ENCODE measurements at places on chromosomes 6 and 20.

DNA sequence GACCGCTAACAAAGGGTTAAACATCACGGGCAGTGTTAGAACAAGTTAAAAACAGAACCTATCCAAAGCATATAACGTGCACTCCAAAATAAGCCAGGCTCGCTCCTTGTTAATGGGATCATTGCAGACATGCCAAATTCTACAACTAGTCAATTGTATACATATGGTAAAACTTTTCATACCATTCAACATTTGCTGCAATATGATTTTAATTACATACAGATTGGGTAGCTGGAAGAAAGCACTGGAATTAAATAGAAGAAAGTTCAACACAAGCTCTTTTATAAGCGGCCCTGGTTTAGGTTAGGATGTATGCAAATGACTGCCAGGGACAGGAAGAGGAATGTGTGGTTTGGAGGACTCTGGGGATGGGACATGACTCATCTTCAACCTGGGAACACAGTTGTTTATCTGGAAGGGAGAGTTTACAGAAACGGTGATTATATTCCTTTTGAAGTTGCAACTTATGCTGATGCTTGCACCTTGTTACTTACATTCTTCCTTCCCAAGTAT, 62.5 kb upstream of the TIAM2 start:
- no peak for DNase-seq

DNA sequence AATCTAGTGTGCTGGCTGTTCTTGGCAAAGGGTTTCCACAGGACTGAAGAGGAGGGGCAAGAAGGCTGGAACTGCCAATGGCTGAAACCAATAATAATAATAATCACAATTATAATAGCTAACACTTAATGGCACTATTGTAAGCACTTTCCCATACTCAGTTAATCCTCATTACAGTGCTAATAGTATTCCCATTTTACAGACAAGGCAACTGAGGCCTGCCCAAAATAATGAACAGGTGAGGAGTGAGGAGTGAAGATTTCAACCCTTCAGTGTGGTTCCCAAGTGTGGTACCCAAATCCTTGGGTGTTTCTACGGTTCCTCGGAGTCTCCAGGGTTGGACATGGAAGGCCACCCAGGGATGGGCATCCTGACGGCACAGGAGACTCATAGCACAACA, 69.9 kb downstream of the TRERF1 start:
- no peak for DNase-seq

GRCh38 chr6:5506149-5506548, 244.8 kb downstream of the FARS2 start:
- no peak for DNase-seq

DNA sequence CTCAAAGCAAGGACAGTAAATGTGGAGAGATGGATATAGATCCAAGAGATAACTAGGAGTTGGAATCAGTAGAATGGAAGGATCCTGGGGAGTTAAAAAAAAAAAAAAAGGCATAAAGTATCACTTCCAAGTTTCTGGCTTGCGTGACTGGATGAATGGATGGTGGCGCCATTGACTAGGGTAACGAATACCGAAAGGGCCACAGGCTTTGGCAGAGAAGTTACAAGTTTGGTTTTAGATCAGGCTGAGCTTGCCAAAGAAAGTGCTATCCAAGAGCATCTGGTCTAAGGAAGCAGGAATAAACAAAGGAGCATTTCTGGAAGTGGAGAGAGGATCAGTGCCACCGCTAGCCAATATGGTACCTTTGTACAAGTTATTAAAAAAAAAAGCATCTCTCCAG, 17.5 kb downstream of the L3MBTL1 start:
- DNase-seq: no peak

DNA sequence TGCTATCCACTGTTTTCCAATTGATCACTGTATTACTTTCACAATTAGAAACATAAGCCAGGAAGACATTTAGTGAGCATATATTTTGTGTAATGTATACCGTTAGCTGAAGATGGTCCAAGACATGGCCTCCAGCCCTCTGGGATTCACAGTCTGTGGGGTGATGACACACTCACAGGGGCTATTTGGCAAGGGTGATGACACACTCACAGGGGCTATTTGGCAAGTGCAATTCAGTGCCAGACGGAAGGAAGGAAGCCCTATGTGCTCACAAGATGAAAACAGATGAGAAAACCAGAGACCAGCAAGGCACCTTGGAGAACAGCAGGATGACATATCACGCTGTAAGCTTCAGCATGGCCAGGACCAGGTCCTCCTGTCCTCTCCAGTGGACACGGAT, 183.7 kb downstream of the MBOAT1 start:
- no peak for DNase-seq

GRCh38 chr20:38770970-38771369, 22.7 kb downstream of the ACTR5 start:
- no peak for DNase-seq

DNA sequence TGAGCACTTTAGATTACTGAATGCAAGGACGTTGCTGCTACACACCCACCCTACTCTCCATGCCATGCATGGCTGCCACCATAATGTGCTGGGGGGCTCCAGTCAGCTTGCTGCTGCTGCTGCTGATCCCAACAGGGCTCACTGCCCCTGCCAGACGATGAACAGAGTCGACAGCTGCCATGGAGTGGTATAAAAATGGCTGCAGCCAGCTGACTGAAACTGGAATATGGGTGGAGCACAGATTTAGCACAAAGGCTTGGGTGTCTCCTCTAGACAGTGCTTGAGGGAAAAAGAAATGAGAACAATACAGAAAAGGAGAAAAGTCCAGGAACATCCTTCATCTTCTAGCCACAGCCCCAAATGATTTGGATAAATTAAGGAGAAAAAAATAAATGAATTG, 150.7 kb downstream of the PDSS2 start:
- DNase-seq: no peak

DNA sequence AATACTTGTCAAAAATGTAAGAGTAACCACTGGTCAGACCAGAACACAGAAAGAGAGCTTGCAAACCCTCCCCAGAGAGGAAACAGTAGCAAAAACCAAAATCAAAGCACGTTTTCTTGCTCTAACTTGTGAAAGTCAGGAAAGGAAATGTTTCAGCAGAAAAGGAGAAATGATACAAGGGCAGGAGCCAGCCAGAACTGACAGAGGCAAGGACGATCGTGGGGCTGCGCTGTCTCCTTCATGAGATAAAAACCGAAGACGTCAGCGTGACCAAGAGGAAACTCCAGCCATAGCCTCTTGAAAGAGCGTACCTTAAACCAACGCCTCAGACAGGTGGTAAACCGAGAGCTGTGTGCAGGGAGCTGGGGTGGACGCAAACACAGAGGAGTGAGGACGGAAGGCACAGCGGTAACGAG, 27.5 kb downstream of the LAMA5 start:
- DNase-seq: no peak

GRCh38 chr6:137414599-137414998, 79.6 kb downstream of the OLIG3 start:
- DNase-seq: no peak

- DNase-seq: no peak
Observed at GRCh38 chr6:137165375-137166246, 7.8 kb downstream of the IL22RA2 start.

DNA sequence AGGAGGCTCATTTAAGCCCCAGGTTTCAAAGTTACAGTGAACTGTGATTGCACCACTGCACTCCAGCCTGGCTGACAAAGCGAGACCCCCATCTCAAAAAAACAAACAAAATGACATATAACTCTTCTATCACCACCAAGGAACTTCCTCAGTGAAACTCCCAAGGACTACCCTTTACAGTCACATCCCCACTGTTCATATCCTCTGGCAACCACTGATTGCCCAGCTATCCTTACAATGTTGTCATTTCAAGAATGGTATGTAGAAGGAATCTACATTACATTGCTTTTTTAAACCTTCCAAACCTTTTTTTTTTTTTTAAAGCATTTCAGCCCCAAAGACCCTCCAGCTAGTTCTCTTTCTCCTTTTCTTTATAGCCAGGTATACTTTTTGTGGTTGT, 123.1 kb upstream of the CARMIL1 start:
- no peak for DNase-seq
